ENCODE measurements at places on chromosomes 13 and 19.

GRCh38 chr13:72163678-72164077 is 296.7 kb upstream of the DACH1 start:
- DNase-seq = no peak

- no peak for DNase-seq
Observed at GRCh38 chr13:113162783-113163685, 4.6 kb downstream of the PROZ start.

GRCh38 chr13:95492044-95492801 is 60.3 kb upstream of the CLDN10 start:
- DNase-seq = no peak

- DNase-seq = no peak
Observed at GRCh38 chr19:28868836-28869235, 344.1 kb downstream of the UQCRFS1 start.

DNA sequence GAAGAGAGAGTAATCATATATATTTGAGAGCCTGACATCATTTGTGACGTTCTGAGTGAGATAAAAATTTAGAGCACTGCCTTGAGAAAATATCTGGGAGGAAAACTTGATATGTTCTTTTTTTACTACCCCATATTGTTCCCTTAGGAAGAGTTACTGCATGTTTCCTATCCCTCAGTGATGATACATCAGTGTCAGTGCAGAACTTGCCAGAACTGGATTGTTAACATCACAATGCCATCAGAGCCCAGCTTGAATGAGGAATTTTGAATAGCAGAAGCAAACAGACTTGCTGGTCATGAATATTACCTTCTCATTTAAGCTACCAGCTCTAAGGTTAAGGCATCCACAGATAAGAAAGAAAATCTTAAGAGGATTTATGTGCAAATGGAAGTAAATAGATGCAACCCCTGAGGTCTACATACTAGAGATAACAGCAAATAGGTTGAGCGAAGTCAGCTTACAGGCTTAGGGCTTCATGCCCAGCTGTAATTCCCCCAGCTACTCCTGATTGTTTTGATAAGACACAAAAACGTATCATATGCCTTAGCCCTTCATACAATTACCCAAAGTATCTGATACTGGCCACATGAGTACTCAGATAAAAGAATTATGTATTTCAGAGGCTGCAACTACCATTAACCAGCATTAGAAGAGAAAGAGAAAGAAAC is 313.7 kb upstream of the ATXN8OS start:
- DNase-seq = no peak

DNA sequence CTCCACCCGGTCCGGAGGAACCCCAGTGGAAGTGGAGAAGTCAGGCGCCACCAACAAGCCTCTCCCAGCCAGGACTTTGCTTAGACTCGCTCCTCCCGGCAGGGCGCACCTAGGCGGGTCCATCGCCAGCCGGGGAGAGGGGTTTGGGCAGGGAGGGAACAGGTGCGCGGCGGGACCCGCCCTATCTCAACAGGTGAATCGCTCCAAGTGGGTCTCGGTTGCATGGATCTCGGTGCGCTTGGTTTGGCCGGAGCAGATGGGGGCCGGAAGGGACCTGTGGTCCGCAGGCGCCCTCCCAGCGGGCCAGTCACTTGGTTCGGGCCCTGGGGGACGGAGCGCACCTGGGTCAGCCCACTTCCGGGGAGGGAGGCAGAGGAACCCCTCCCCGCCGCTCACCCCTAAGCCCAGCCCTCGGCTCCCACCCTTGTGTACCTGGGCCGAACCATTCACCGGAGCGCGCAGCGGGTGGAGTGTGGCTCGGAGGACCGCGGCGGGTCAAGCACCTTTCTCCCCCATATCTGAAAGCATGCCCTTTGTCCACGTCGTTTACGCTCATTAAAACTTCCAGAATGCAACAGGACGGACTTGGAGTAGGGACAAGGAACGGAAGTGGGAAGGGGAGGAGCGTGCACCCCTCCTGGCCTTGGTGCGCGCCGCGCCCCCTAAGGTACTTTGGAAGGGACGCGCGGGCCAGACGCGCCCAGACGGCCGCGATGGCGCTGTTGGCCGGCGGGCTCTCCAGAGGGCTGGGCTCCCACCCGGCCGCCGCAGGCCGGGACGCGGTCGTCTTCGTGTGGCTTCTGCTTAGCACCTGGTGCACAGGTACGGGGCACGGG is at the start of gene LSR:
Gene LSR, plus strand, starts transcription at position 693 of the 836 bp plus-strand sequence. Its CDS starts 21 bp downstream, at position 714.
- DNase-seq = no peak

All from stimulated activated CD4-positive, alpha-beta T cell treated with anti-CD3 and anti-CD28 coated beads, TNF-alpha, amount 100 ng/mL, for 24 hours (primary cell).